ENCODE measurements at places on chromosomes 6 and 20.

DNA sequence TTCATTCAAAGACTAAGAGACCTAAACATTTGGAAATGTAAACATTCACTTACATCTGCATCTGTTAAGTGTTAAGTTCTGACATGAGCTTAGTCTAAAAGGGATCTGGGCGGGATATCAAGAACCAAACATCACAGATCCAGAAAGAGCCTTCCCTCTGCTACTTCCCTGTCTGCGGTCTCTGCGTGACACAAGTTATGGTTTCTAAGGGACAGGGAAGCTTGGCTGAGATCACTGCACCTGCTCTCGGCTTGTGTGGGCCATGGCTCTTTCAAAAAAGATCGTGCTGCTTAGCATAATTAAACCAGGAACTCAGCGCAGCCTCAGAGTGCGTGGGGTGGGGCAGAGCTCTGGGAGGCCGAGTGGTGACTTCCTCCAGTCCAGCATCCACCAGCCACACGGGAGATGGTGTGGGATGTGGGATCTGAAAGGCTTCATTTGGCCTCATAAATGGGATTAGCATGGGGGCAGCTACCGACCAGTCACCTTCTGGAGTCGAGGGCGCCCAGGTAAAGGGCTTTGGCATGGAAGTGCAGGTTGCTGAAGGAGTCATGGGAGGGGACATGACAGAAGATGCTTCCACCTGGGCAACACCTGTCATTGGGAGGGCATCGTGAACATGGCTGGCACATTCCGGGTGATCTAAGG is 16.7 kb upstream of the RAMACL start:
- DNase-seq: no peak

GRCh38 chr20:41249411-41250281 is 67.9 kb downstream of the ZHX3 start:
- no peak for DNase-seq

GRCh38 chr20:48930035-48930434 is 8.5 kb downstream of the ARFGEF2 start:
- no peak for DNase-seq

- no peak for DNase-seq
Measured at GRCh38 chr6:109257494-109257893, 124.8 kb downstream of the CD164 start.

- DNase-seq: no peak
Measured at GRCh38 chr20:11376998-11377397, 540.7 kb upstream of the BTBD3 start.

- no peak for DNase-seq
Measured at GRCh38 chr20:37992802-37993409, 40.4 kb downstream of the TTI1 start.

- DNase-seq: no peak
Measured at GRCh38 chr6:161138543-161139303, 135.1 kb downstream of the AGPAT4 start.

DNA sequence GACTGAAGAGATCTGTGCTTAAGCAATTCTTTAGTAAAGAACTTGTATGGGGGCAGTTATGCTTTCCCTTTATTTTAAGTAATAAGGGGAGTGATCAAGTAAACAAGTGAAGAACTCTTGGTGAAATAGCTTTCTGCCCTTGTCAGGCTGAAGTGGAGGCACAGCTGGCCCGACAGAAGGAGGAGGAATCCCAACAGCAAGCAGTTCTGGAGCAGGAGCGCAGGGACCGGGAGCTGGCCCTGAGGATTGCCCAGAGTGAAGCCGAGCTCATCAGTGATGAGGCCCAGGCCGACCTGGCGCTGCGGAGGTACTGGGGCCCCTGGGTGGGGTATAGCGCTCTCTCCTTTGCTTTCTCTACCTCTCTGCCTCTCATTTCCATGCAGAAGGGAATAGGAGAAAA is 143.3 kb downstream of the MYO6 start:
- DNase-seq: no peak

DNA sequence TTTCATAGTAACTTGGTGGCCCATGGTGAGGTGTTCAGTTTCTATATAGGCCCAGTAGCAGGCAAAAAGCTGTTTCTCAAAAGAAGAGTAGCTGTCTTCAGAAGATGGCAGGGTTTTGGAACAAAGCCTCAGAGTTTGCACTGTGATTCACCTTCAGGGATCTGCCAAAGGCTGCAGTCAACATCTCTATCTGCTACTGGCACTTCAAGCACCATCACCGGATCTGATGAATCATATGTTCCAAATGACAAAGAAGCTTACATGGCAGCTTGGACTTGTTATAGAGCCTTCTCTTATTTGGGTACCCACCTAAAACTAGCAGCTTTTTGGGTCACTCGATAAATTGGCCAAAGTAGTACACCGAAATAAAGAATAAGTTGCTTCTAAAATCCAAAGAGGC is 39.5 kb downstream of the PKIB start:
- no peak for DNase-seq

GRCh38 chr6:109187399-109188114 is 92.2 kb downstream of the CEP57L1 start:
- no peak for DNase-seq

- no peak for DNase-seq
Measured at GRCh38 chr6:2748183-2748582, 2.5 kb downstream of the MYLK4 start.

DNA sequence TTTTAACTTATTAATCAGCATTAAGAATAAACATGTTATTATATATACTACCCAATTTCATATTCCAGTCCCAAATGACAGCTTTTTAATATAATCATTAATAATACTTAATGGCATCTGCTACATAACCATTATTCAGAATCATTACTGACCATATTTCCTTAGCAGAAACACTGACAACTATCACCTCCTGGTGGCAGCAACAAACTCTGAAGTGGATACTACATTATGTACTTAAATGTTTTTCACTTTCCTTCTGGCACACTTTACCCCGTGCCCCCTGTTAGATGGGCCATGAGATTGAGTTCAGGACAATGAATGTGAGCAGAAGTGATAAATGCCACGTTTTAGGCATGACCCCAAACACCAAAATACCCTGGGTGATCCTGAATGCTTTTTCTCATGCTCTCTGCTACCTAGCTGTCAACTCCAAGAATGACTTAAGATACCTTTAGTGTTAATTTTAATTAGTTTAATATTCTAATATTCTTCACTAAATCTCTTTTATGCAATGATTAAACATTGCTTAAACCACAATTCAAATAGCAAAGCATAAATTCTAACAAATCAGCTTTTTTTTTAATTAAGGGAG is 77.1 kb downstream of the LMBRD1 start:
- DNase-seq: no peak

DNA sequence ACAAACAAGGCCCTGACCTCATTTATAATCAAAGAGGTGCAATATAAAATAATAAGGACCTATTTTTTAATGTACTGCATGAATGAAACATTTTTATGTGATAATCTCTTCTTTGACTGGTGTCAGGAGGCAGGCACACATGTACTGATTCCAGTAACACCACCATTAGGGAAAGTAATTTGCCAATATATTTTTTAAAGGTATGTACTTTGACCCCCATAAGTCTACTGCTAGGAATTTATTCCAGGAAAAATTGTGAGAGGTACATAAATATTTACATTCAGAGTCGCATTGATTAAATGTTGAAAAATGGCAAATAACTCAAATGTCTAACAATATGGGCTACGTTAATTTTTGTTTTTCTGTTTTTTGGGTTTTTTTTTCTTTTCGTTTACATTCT is 325.4 kb upstream of the PRDM1 start:
- DNase-seq: no peak

DNA sequence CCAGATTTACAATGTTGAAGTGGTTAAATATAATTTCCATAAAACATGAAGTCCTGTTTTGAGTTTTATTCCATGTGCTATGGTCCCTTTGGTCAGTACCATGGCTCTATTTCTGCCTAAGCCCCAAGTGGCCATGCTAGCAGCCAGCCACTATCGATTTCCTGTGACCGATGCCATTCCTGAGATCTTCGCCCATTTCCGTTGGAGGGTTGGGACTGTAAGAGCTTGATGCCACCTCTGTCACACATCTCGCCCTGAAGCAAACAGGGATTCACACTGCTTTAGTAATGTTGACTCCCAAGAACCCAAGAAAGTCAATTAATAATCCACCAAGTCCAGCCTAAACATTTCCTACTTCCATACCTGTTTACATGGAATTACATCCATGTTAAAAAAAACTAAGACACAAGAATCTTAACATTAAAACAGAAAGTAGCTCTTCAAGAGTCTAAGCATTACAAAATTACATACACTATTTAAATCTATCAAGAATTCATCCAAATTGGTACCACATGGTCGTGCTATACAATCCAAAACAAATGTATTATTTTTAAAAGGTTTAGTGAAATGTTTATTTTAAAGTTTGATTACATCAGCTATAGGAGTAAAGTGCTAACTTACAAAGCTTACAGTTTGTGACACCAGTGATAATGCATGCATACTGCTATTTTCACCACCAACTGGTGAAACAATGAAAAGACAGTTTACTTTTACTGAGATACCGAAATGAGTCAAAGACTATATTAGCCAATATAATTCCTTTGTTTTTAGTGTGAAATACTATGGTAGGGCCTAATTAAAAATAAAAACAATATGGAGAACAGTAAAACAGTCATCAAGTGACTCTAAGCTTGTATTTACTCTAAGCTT is 2.5 kb downstream of the RBM39 start:
- DNase-seq: no peak

- no peak for DNase-seq
Measured at GRCh38 chr6:102813489-102814275, 1420.2 kb downstream of the GRIK2 start.

DNA sequence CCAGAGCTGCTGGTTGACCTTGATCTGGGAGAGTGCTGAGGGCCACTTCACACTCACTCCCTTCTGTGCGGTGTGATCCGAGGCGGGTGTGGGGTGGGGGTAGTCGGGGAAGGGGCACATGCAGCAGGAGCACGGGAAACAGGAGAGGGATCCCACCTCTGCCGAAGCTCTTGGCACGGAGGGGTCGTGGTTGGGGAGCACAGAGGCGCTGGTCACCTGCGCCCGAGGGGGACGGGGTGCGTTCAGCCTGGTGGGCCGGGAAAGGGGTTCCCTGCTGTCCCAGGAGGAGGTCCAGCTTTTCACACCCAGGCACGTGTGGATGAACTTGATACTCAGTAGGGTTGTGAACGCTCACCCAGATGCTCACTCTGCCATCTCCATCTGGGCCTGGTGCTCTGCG is 17.3 kb downstream of the SS18L1 start:
- DNase-seq: no peak

DNA sequence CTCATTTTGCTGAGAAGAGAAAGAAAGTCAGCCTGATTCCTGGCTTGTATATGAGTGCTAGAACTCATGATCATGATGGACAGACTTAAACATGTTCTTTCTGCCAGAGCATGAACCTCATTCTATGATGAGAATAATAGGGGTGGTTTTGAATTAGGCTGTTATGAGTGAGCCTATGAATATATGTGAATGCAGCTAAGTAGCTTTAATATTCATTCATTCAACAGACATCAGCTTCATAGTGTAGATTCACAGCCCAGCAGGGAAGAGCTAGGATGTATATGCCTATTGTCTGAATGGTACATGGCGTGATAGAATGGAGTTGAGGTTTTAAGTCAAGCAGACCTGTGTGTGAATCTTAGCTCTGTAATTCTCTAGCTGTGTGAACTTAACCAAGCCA is 573.2 kb downstream of the DHX35 start:
- no peak for DNase-seq

GRCh38 chr6:14130435-14131075 is 13.0 kb downstream of the CD83 start:
- no peak for DNase-seq

GRCh38 chr20:64255361-64256281 is at the start of gene PCMTD2:
TSS of gene PCMTD2 (plus strand) at chr20:64255748. CDS start at chr20:64259966, 4,218 bp downstream.
- peak; percentile 82 for DNase-seq

- no peak for DNase-seq
Measured at GRCh38 chr6:10587656-10588406, 66.7 kb downstream of the GCNT2 start.

GRCh38 chr20:2919518-2920245 is 46.4 kb downstream of the PTPRA start:
- no peak for DNase-seq

DNA sequence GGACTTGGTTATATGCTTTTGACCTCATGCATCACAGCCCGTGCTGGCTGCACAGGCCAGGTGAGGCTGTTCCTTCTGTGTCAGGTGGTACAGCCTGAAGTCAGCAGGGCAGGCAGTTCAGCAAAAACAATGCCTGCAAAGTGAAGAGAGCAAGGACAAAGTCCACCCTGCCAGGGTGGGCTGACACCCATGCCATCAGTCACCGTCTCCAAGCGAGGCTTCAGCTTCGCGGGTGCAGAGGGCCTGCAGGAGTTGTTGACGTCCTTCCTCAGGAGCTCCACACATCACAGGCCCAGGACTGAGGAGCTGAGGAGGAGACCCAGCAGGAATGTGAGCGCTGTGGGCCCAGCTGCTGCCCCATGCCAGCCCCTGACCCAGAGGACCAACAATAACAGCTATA is 111.3 kb downstream of the SASH1 start:
- DNase-seq: no peak

DNA sequence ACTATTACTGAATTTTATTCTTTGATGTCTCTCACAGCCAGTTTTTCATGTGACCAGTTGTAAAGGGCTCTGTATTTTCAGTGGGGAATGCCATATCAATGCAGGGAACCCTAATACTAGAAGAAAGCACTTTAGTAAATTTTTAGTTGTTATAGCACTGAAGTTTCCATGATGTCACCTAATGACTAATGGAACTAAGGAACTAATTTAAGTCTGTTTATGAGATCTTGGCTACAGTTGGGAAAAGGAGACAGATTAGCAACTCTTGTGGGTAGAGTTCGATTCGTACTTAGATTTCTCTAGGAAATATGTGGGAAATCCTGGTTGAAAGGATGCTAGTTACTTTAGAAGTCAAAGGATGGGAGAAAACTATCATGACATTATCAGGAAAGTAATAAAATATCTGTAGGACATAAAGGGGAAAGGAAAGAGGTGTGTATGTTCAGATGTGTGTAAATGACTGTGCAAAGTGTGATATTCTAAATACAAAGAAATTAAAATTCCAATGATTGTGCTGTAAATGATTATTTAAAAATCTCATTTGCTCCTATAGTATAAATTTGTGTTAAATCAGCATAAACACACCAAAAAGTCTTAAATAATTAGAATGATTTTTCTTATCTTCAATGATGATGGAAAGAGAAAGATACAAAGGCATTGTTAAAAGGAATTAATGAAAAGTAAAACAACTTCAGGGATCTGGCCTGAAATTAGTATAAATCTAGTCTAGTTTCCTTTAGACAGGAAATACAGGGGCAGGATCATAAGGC is 103.4 kb downstream of the LRRC1 start:
- DNase-seq: no peak

DNA sequence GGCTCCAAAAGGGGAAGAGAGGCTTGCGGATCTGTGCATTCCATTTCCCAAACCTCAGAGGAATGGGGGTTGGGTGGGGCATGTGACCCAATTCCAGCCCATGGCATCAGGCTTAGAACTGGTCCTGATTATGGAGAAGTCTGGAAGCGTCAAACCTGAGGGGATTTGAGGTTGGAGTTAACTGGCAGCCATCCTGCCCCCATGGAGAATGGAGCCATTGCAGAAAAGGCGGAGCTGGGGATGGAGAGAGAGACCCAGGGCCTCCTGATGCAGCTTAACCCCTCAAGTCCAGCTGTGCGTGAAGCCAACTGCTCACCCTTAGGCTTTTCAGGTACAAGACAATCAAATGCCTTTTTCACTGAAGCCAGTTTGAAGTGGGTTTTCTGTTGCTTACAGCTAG is 9.9 kb upstream of the SDCBP2 start:
- no peak for DNase-seq
